Inflammatory macrophage (primary cell): ENCODE measurements at places on chromosomes 3 and 15.

- DNase-seq = no peak
Observed at GRCh38 chr3:171307046-171307585, 153.1 kb downstream of the TNIK start.

DNA sequence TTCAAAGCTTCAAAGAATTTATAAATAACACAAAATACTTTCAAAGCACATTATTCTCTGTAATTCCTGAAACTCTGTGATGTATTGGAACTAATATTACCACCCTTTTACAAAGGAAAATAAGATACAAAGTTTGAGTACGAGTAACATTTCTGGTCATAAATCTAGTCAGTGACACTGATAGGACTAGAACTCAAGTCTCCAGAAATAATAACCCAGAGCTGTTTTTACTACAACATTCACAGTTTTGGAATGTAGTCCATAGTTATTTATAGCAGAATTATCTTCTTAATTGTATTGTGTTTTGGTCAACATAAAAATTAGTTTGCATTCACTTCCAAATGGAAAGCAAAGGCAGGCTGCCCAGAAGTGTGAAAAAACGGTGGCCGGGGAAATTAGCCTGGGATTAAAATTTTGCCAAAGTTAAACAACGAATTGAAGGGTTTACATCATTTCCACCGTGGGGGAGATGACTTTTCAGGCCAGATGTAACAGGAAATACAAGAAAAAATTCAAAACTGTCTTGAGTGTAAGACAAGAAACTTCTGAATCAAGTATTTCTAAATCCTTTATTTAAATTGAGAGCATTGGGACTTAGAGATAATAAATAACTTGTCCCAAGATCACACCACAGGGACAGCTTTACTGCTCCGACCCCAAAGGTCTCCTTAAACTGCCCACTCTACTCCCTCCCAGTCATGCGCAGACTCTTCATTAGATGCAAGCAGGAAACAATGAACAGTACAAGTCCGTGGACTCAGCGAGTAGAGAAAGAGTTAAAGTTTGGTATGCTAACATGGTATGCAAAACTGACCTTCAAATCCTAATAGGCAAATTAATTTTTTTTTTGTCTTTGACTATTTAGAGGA is 74.3 kb upstream of the VGLL4 start:
- DNase-seq = no peak

DNA sequence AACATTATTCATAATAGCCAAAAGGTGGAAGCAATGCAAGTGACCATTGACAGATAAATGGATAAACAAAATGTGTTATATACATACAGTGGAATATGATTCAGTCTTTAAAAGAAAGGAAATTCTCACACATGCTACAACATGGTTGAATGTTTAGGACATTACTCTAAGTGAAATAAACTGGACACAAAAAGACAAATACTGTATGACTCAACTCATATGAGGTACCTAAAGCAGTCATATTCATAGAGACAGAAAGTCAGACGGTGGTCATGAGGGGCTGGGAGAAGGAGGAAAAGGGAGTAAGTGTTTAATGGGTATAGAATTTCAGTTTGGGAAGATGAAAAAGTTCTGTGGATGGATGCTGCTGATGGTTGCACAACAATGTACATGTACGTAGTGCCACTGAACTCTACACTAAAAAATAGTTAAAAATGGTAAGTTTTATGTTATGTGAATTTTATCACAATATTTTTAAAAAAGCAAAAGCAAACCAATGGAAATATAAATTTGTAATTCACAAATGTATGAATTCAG is 5.3 kb downstream of the TXNRD3 start:
- no peak for DNase-seq

- DNase-seq = no peak
Observed at GRCh38 chr3:47407237-47407636, 26.4 kb downstream of the PTPN23 start.

GRCh38 chr15:88704791-88705768 is 66.3 kb downstream of the ISG20 start:
- no peak for DNase-seq

- no peak for DNase-seq
Observed at GRCh38 chr3:55511895-55512570, 24.9 kb upstream of the WNT5A start.

GRCh38 chr3:61199843-61200242 is 51.4 kb downstream of the FHIT start:
- DNase-seq = no peak

DNA sequence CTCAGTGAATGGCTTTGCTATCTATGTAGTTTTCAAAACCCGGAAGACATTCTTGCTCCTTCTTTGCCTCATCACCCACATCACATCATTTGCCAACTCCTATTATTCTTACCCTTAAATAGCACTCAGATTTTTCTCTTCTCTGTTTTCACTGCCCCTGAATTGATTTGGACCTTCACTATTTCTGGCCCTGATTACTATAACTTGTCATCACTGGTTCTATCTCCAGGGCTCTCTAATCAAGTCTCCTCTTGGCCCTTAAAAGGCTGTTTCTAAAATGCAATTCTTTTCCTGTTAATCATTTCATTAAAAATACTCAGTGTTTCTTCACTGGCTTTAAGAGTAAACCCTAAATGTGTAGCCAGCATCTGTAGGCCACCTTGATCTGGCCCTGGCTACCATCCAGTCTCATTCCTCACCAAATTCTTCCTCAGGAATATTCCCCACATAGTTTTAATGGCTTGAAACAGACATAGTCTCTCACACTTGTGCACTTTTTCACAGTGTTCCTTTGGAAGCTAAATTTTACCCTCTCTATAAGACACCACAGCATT is 437.1 kb upstream of the CBLB start:
- DNase-seq = no peak

DNA sequence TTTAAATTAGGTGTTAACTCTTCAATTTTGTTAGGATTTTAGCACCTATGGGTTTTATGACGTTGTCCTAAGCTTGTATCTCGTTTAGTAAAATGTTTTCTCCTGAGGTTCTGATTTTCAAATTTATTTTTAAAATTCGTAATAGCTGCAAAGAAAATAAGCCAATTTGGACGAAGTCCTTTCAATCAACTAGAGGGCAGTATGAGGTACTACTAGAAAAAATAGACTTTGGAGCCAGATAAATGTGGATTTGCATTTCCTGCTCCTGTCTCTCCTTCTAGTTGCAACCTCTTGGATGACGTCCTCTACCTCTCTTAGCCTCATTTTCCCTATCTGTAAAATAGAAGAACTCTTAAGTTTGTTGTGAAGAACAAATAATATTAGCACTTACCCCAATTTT is 81.1 kb downstream of the SLTM start:
- DNase-seq = no peak

- no peak for DNase-seq
Observed at GRCh38 chr3:115580566-115580965, 42.7 kb upstream of the GAP43 start.

- DNase-seq = no peak
Observed at GRCh38 chr15:68620721-68621527, 42.1 kb downstream of the CORO2B start.

DNA sequence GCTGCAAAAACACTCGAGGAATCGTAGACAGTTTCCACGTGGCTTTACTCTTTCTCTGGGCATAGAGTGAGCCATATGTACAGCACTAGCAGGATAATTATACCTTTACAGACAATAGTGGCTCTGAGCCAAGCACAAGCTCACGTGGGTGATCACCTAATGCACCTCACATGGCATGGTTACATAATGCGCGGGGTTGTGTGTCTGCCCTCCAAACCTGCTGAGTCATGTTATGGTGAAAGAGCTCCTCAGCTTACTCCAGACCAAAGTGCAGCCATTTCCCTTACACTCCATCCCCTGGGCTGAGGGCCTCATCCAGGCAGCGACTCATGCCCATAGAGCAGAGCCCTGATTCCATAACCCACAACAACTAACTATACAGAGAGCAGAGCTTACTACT is 1458.4 kb upstream of the CADM2 start:
- no peak for DNase-seq

DNA sequence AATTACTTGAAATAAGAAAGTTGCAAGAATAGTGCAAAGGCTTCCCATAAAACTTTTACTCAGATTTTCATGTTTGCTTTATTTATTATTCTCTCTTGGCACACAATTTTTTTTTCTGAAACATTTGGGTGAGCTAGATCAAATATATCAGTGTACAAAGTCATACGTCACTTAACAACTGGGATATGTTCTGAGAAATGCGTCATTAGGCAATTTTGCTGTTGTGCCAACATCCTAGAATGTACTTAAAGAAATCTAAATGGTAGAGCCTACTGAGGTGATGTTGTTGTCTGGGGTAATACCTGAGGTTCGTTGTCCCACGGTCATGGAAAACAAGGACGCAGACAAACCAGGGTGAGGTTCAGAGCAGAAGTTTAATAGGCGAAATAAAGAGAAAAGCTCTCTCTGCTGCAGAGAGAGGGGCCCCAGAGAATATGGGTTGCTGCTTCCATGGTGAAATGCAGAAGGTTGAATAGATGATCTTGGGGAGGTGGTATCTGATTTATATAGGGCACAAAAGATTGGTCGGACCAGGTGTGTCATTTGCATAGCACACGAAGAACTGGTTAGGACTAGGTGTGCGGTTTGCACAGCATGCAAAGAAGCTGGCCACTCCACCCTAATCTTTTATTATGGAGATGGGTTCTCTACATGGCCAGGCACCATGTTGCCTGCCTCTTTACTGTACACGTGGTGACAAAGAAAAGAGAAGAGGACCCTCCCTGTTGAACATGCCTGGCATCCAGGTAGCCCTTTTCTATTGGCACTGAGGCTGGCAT is 8.8 kb upstream of the GRAMD1C start:
- DNase-seq = no peak

- no peak for DNase-seq
Observed at GRCh38 chr3:56130036-56130435, 338.2 kb downstream of the ERC2 start.

DNA sequence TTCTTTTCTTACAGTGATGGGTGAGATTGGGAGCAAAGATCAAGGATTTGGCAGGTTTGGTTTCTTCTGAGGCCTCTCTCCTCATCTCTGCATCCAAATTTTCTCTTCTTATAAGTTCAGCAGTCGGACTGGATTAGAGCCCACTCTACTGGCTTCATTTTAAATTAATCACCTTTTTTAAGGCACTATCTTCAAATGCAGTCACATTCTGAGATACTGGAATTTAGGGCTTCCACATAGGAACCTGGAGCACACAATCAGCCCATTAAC is 56.5 kb upstream of the PLSCR4 start:
- DNase-seq = no peak

- DNase-seq = no peak
Observed at GRCh38 chr3:12593473-12593872, 36.6 kb downstream of the MKRN2 start.

DNA sequence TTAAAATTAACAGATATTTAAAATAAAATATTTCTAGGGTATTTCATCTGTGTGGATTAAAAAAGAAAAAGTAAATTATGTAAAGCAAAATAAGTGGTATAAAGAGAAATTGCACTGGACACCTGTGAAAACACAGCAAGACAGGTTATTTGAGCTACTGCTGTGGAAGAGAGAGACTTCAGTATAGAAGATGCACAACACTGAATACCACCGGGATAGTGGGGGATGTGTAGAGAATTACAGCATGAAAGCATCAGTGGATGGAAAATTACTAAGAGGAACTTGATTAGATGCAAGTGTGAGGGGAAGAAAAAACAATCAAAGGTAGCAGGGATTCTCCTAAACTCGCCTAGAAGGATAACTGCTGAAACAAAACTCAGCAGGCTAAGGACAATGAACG is 1242.5 kb upstream of the GBE1 start:
- DNase-seq = no peak

- no peak for DNase-seq
Observed at GRCh38 chr3:143192193-143192592, 72.6 kb downstream of the CHST2 start.

- DNase-seq = peak; percentile 52
Observed at GRCh38 chr15:39414201-39414600, 166.7 kb upstream of the THBS1 start.

DNA sequence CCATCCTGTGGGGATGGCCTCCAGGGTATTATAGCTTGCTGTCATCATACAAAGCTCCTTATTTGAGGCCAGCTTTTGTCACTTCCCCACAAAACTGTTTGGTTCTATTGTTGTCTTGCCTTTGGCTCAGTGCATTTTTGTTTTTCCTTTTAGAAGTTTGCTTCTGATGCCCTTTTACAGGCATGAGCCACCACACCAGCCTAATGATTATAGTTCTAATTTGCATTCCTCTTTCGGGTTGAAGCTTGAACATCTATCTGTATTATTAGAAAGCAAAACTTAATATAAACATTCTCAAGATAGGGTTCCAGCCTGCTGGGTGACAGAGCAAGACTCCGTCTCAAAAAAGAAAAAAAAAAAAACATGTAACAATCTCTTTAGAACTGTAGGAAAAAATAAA is 39.8 kb downstream of the SMARCC1 start:
- no peak for DNase-seq

DNA sequence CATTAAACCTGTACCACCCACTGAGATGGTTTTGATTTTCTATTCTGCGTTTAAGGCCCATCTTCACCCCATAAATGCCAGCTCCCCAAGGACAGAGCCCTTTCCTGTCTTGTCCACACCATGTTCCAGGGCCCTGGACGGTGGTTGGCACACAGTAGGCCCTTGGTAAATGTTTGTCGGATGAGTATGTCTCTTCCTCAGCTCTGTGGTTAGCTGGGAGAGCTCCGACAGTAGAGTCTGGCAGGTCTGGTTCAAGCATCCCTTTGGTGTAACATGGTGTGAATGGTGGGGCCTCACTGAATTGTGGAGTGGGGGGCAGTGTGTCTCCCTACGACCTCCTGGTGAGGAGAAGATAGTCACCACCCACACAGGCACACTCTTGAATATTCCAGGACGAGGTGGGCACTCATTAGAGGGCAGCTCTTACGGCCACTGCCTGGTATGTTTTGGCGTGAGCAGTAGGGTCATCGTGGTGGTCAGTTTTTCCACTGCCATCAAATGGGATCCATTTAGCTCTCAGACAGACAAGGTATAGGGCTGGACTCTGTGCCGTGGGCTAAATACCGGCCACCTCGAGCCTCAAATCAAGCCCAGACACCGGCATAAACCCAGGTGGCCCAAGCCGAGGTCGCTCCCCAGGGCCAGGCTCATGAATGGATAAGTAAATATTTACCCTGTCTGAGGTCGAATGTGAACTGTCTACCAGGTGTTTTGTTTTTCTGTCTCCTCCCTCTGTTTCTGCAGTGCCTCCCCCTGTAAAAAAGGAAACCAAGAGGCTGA is 61.3 kb downstream of the SMAD3 start:
- DNase-seq = no peak

DNA sequence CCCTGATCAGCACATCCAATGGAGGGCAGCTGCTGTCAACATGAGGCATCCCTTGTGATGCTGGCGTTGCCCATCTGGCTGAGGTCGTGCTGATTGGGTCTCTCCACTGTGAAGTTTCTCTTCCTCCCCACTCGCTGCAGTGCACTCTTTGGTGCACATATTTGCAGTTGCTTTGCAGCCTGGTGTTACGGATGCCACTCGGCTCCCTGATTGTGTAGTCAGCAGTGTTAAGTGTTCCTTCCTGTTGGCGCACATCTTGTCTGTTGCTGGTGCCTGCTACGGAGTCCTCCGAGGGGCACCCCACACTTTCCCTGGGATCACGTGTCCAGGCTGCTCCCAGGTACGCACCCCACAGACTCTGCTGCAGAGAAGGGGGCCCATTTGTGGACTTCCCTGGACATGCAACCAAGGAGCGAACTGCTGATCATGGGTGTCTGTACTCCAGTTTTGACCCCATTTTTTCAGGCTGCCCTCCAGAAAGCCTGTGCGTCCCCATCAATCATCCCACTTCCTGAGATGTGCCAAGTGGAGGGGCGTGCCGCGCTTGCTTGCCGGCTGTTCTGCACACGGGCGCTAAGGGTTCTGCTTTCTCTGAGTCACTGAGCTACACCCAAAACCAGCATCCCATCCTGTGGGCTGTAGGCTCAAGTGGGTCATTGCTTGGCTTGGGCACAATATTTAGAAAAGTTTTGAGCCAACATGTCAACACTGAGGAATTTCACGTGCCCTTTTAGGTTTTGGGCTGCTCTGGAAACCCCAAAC is 98.6 kb downstream of the FBLN2 start:
- DNase-seq = peak; percentile 54
